ENCODE measurements at places on chromosomes 4 and X.

DNA sequence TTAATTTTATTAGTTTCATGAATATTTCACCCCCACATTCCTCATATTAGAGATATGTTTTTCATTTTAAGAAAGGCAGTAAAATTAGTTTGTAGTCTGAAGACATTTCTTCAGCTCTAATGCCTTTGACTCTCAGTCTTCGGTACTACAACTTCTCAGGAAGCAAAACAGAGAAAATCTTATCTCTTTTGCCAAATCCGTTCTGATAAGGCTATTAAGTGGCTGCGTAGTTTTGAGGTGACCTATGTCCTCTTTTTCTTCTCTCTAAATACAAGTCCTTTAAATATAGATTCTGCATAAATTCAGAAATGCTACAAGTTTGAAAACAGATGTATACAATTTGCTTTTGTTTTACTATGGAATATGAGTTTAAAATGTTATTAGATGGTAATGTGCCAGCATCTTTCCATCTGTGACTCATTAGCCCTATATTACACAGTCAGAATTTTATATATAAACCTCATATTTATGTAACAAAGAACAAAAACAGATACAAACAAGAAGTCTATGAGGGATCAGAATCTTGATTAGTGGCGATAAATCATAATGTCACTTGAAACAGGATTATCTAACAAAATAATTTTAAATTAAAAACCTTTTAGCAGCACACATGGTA is 181.2 kb upstream of the ETNPPL start:
- H3K27me3 ChIP-seq: no peaks in the 10 kb centered on the region
- DNase-seq: no peak
- no peaks in the 10 kb centered on the region for H3K36me3 ChIP-seq
- no peaks in the 10 kb centered on the region for H3K4me1 ChIP-seq
- no peak overlapping the region for H3K27ac ChIP-seq

DNA sequence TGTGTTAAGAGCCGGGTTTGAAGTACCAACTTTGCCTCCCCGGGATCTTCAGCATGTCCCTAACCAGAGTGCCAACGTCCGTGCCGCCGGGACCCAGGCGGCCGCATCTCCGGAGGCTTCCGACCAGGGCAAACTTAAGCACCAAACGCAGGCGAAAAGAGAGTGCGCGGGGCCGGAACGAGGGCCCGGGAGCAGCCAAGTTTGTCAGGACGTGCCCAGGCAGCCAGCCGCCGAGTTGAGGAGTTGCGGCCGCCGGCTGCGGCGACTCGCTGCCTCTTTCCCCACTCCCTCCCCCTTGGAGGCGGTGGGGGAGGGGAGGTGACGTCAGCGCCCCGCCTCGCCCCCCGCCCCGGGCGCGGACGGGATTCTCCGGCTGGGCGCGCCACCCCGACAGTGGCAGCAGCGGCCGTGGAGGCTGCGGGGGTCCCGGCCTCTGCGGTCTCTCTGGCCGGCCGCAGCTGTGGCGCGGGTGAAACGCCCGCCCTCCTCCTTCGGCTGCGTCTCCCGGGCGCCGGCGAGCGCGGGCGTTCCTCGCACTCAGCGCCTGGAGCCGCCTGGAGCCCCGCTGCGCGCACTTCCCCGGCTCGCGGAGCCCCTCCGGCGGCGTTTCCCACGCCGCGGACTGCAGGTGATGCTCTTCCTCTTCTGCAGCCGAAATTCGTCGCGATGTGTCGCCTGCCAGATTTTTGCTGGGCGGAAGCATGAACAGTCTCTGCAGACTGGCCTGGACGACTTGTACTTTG is 2.9 kb upstream of the FAT1 start:
- H3K36me3 ChIP-seq: no peaks in the 10 kb centered on the region
- H3K4me3 ChIP-seq: peak overlapping the region; percentile 73
- DNase-seq: peak; percentile 87
- no peaks in the 10 kb centered on the region for H3K27me3 ChIP-seq
- peak overlapping the region; percentile 95 for H3K27ac ChIP-seq

DNA sequence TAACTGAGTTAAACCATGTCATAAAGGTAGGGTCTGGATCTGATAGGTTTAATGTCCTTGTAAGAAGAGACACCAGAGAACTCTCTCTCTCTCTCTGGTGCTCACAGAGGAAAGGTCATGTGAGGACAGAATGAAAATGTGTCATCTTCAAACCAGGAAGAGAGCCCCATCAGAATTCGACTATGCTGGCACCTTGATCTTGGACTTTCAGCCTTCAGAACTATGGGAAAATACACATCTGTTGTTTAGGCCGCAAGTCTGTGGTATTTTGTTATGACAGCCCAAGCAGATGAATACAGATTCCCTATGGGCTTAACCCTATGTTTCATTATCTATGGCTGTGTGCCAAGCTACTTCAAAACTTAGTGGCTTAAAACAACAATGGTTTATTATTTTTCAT is 105.5 kb upstream of the DDIT4L start:
- no peaks in the 10 kb centered on the region for H3K27me3 ChIP-seq
- no peak overlapping the region for H3K27ac ChIP-seq
- H3K36me3 ChIP-seq: no peaks in the 10 kb centered on the region
- H3K4me1 ChIP-seq: peaks cover 16% of the 10 kb centered on the region
- DNase-seq: no peak

GRCh38 chrX:48472851-48473703 is 2.9 kb upstream of the FTSJ1 start:
- peaks cover 11% of the 10 kb centered on the region for H3K4me1 ChIP-seq
- no peak overlapping the region for H3K27ac ChIP-seq
- H3K36me3 ChIP-seq: no peaks in the 10 kb centered on the region
- no peak overlapping the region for H3K4me3 ChIP-seq

DNA sequence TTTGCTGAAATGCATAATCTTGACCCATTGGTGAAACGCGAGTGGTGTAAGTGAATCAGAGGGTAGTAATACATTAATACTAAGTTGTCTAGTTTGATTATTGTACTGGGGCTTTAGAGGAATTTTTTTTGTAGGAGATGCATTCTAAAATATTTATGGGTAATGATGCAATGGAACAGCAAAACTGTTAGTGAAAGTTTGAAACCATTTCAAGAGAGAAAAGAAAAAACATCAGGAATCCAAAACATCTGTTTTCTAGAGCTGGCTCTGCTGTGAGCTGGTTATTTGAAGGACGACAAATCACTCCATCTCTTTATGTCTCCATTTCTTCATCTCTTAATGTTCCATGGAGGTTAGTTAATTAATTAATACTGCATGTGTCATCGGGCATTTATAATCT is 351.9 kb upstream of the FAT1 start:
- H3K4me3 ChIP-seq: no peak overlapping the region
- H3K27me3 ChIP-seq: no peaks in the 10 kb centered on the region
- H3K27ac ChIP-seq: no peak overlapping the region
- H3K4me1 ChIP-seq: no peaks in the 10 kb centered on the region

DNA sequence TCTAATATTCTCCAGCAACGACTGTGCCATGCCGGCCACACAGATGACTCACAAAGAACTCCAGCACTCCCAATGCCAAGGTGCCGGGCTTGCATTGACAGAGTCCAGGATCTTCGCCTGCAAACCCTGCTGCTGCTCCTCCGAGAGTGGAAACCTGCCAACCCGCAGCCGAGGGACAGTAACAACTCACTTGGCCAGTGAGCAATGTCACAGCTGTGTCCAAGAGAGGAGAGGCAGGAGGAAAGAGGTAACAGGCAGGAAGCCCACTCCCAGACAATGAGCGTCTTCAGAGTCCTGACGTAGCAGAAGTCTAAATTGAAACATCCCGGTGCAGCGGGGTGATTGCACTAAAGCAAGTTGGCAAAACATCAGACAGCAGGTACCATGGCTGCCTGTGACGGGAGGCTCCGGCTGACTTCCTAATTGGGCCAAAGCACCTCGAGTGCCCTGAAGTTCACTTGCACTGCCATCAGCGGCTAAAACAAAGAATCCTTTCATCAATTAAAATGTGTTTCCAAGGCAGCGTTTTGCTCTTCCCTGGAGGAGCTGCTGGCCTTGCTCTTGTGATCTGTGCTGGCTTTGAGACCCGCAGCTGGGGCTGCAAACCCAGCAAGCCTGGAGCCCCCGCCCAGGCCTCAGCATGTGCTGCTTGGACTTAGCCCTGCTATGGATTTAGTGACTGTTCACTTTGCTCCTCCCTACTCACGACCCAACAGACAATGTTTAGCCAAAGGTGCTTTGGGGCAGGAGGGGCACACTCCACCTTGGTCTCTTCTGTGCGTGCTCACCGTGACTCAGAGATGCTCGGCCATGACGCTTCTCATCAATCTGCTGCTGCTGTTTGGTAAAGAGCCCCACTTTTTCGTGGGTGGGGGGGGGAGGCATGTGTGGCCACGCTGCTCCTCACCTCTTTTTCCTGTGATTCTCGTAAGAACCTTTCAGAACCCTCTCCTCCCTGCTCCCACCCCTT is 36.5 kb downstream of the DCTD start:
- peak overlapping the region; percentile 27 for H3K4me3 ChIP-seq
- peak; percentile 85 for DNase-seq
- H3K27ac ChIP-seq: peak overlapping the region; percentile 64
- no peaks in the 10 kb centered on the region for H3K27me3 ChIP-seq

DNA sequence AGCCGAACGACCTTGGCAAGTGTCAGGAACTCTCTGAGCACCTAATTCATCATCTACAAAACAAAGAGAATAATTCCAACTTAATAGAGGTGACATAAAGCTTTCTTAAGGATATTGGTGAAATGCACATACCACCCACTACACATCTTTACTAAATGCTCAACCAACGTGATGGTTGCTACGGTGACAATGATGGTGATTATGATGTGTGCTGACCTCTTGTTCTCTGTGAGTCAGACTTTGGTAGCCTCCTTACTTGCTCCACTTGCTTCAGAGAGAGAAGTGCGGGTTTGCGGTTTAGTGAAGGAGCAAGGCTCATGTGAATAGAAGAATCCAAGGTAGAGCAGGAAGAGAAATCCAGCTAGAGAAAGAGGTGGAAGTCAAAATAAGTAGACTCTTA is 52.8 kb upstream of the CLNK start:
- no peak overlapping the region for H3K27ac ChIP-seq
- H3K36me3 ChIP-seq: no peaks in the 10 kb centered on the region
- H3K4me1 ChIP-seq: no peaks in the 10 kb centered on the region
- no peak overlapping the region for H3K4me3 ChIP-seq

- H3K4me1 ChIP-seq: peaks cover 22% of the 10 kb centered on the region
- H3K27me3 ChIP-seq: no peaks in the 10 kb centered on the region
- H3K27ac ChIP-seq: peak overlapping the region; percentile 82
- no peak for DNase-seq
These were observed 110.1 kb downstream of the NHSL2 start for GRCh38 chrX:72020788-72021187.

DNA sequence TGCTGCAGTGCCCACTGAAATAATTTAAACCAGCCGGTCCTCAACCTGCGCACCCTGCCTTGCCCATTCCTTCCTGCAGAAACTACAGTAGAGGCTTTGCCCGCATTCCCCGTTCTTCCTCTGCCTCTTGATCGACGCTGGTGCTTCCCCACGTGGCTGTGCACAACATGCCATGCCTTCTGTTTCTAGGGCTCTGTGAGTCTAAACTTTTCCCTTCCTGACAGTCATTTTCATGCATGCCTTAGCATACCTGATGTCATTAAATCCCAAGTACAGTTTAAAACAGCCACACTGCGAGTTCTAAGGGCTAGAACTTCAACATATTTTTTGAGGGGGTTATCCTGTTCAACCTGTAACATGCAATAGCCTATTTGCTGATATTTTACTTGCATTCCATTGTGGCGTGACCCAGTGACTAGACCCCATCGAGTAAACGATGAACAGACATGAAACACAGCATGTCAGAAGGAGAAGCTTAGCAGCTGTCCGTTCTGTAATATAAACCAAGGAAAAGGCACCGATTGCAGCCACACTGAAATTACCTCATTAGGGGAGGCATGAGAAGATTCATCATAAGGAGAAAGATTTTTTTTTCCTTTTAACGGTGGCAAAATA is 232.5 kb downstream of the ARHGAP10 start:
- peaks cover 23% of the 10 kb centered on the region for H3K4me1 ChIP-seq
- no peak overlapping the region for H3K4me3 ChIP-seq
- no peaks in the 10 kb centered on the region for H3K27me3 ChIP-seq
- DNase-seq: no peak
- peaks cover 35% of the 10 kb centered on the region for H3K36me3 ChIP-seq
- peak overlapping the region; percentile 26 for H3K27ac ChIP-seq

- no peak for DNase-seq
- no peak overlapping the region for H3K4me3 ChIP-seq
- no peaks in the 10 kb centered on the region for H3K4me1 ChIP-seq
- H3K36me3 ChIP-seq: no peaks in the 10 kb centered on the region
These were observed 159.8 kb downstream of the OR13H1 start for GRCh38 chrX:131703646-131704045.

DNA sequence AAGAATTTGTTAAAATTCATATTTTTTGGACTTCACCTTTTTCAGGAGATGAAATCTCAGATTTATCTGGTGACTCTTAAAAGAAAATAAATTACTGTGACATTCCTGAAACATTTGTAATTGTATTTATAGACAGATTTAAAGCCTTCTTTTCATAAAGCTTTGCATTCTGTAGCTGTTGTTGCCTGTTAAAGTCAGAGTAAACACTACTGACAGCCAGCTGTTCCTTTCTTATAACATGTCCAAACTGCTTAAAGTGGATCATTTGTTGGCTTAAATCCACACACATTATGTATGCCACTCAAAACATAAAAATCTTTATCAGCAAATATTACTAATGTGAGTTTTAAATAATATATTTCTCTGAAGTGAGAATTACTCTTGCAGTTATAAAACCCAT is 157.5 kb downstream of the TECRL start:
- no peak overlapping the region for H3K4me3 ChIP-seq
- H3K36me3 ChIP-seq: no peaks in the 10 kb centered on the region
- no peaks in the 10 kb centered on the region for H3K27me3 ChIP-seq
- H3K4me1 ChIP-seq: no peaks in the 10 kb centered on the region
- no peak for DNase-seq
- H3K27ac ChIP-seq: no peak overlapping the region

DNA sequence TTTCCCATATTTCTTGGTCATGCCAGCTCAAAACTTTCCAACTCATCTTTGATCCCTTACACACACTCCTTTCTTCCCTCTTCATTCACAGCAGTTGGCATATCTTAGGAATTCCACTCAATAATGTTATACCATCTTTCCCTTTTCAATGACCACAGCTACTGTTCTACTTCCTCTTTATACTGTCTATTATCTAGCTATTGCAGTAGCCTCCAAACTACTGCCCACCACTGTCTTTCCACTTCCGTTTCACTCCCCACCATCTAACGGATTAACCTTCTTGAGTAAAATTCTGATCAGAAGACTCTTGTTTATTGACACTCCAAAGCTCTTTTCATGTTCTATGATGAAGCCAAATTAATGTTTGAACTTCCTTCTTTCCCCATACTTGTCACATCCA is 55.8 kb downstream of the ADAMTS3 start:
- H3K4me3 ChIP-seq: no peak overlapping the region
- H3K36me3 ChIP-seq: no peaks in the 10 kb centered on the region
- H3K27ac ChIP-seq: no peak overlapping the region
- no peaks in the 10 kb centered on the region for H3K27me3 ChIP-seq

DNA sequence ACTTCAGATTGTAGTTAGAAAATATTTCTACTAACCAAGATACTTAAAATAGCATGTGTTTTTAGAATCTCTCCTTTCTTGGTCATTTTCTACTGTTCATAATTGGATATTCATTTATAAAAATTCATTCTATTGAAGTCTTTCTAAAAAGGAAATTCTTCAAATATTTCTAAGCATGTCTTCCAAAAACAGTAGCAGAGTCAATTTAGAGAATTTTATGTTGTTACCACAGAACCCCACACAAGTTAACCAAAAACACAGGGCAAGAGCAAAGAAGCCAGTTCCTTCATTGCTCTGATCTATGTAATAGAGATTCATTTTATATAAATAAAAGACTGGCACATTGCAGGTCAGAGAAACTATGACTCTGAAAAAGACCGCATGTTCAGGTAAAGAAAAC is 345.1 kb upstream of the PITX2 start:
- H3K27me3 ChIP-seq: no peaks in the 10 kb centered on the region
- no peaks in the 10 kb centered on the region for H3K36me3 ChIP-seq
- no peaks in the 10 kb centered on the region for H3K4me1 ChIP-seq
- no peak for DNase-seq
- H3K4me3 ChIP-seq: no peak overlapping the region
